Substantia nigra (tissue), 51 donors: ENCODE measurements at places on chromosomes 6 and 20.

GRCh38 chr6:118902726-118903125, 8.8 kb downstream of the ASF1A start:
- no peak for DNase-seq

DNA sequence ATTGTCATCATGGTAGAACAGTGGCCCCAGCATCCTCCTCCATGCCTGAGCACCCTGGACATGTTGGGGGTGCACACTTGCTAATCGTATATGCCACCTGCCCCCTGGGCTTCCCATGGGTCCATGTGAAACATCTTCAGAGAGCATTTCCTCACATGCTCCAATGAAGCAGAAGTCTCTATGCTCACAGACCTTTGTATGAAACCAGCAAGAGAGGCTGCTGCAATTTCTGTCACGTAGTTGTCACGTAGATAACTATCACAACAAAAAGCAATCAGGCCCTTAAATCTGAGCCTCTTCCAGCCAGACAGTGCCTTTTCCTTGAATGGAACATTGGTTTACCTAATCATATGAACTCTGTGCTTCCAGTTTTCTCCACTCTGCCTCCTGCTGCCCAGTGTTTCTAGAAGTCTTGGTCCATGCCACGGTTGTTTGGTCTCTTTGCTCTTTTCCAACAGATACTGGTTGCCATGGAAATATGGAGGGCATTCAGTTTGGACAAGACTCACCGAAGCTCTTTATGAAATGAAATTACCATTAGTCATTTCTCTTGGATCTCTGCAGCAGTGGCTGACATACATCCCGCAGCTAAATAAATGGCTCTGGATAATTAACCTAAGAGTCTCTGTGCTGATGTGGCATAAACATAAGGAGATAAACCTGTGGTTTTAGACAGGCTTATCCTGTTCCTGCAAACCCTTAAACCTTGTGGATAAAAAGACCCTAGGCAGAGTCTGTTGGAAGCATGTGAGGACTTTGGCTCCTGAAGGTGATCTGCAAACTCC, 172.8 kb upstream of the SYNDIG1 start:
- DNase-seq, result no peak

GRCh38 chr6:119757467-119757866, 407.9 kb upstream of the MAN1A1 start:
- no peak for DNase-seq

- no peak for DNase-seq
Measured at GRCh38 chr6:169960521-169960885, 209.1 kb downstream of the ERMARD start.

- DNase-seq, result no peak
Measured at GRCh38 chr6:15296735-15297134, 50.9 kb downstream of the JARID2 start.
